ENCODE measurements at places on chromosomes 6 and 20.

- DNase-seq = no peak
Observed at GRCh38 chr6:121247386-121247785, 86.9 kb downstream of the TBC1D32 start.

DNA sequence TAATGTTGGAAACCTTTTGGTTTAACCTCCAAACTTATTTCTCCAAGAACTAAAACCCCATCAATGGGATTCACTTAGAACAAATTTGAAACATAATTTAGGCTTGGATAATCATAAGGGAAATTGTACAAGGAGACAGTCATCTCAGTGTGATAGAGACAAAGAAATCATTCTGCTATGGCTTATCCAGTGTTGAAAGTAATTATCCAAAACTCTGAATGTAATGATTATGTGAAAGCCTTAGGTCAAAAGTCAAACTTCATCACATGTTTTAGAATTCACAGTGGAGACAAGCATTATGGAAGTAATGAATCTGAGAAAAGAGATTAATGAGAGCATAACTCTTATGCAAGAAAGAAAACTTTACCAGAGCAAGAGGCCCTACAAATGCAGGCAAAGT is 20.0 kb downstream of the MC3R start:
- no peak for DNase-seq

DNA sequence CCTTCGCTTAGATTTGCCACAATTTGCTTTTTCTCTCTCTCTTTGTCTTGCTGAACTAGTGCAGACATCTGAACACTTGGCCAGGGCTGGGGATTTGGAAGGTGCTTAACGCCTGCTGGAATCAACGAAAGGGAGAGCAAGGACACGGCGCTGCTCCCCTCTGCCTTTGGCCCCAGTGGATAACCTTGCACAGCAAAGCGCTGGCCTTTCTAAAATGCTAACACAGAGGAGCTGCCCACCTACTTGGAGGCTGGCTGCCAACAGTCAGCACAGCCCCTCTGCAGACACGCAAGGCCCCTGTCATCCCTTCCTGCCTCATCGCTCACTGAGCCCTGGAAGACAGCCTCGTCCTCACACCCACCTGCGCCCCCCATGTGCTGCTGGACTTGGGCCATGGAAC is 37.5 kb downstream of the C20orf203 start:
- no peak for DNase-seq

- no peak for DNase-seq
Observed at GRCh38 chr20:13552061-13552460, 86.7 kb downstream of the TASP1 start.

All from CD4-positive, alpha-beta T cell treated with Interleukin-17A for 4 hours (primary cell).